Thoracic aorta (tissue), 2 donors: ENCODE measurements at places on chromosomes 6 and 20. TPM values are rescaled to one million over a fixed set of nuclear protein-coding genes. Genes with fewer than 3 reads are reported as not detected.

SNAP25 gene
- total RNA-seq: 1.3 TPM

DNA sequence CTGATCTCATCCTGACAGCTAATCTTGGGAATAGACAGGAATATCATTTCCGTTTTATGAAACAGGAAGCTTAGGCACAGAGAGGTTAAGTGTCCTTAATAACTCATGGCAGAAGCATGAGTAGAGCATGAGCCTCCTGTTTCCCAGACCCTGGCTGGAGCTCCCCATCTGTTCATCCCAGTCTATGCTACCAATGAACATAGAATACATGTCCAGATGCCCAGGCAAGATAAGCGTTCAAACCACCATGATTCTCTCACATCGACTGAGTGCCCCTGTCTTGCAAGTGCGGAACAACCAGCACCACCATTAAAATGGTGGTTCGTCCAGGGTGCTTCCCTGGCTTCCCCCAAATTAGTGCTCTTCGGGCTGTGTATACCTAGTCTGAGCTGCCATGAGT is 217.1 kb downstream of the FARS2 start:
- no peaks in the 10 kb centered on the region for H3K36me3 ChIP-seq
- no peak overlapping the region for H3K4me3 ChIP-seq
- no peaks in the 10 kb centered on the region for H3K4me1 ChIP-seq
- H3K27ac ChIP-seq: no peak overlapping the region
- no peak for DNase-seq

EPPIN gene
- total RNA-seq: not detected

GRCh38 chr6:148873868-148874267 is 127.0 kb downstream of the UST start:
- peaks cover 2% of the 10 kb centered on the region for H3K4me1 ChIP-seq
- no peaks in the 10 kb centered on the region for H3K27me3 ChIP-seq
- H3K27ac ChIP-seq: no peak overlapping the region
- H3K4me3 ChIP-seq: no peak overlapping the region
- no peak for DNase-seq

DNA sequence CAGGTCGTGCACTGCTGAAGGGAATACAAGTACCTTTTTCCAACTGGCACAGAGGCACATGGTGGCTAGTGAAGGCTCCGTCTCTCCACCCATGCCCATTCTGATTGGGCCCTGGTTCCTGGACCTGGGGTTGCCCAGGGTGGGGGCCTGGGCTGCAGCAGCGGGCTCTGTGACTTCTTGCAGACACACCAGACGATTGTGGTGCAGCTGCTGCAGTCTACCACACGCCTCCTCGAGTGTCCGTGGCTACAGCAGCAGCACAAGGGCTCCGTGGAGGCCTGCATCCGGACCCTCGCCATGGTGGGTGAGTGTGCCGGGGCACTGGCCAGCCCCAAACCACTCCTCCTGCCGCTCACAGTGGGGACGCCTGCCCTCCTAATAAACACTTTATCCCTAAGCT is 29.2 kb downstream of the UQCC2 start:
- H3K4me1 ChIP-seq: no peaks in the 10 kb centered on the region
- no peaks in the 10 kb centered on the region for H3K36me3 ChIP-seq
- H3K27ac ChIP-seq: no peak overlapping the region

- H3K27me3 ChIP-seq: no peaks in the 10 kb centered on the region
- no peak overlapping the region for H3K4me3 ChIP-seq
- H3K4me1 ChIP-seq: no peaks in the 10 kb centered on the region
- DNase-seq: no peak
- no peak overlapping the region for H3K27ac ChIP-seq
These were observed 200.7 kb upstream of the ECI2 start for GRCh38 chr6:4336084-4336483.

MRPL18 gene
- 46.2 TPM for total RNA-seq

DNA sequence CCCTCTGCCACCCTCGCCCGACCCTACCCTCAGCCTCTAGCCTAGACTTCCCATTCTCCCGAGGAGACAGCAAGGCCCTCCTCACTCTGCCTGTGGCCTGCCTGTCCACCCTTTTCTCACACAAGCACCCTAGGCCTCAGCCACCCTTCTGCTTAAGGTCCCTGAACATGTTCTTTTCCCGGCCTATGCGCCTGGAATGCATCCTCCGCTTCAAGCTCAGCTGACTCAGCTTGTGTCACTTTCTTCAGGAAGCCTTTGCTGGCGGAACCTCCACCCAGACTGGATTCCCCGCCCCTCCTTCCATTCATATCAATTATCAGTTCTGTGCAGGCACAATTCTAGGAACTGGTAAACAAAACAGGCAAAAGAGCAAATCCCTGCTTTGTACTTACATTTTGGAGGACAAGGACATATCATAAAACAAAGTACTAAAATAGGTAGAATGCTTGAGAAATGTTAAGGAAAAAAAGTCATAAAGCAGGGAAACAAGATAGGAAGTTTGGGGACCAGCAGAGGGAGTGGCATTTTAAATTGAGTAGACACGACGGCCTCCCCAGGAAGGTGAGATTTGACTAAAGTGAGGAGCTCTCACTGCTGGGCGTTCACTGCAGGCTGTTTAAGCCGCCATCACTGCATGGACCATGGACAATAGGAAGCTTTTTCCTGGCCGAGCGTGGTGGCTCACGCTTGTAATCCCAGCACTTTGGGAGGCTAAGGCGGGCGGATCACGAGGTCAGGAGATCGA is 17.9 kb upstream of the SNHG17 start:
- no peak for DNase-seq
- H3K36me3 ChIP-seq: peaks cover 12% of the 10 kb centered on the region
- H3K4me3 ChIP-seq: no peak overlapping the region
- H3K4me1 ChIP-seq: no peaks in the 10 kb centered on the region

DNA sequence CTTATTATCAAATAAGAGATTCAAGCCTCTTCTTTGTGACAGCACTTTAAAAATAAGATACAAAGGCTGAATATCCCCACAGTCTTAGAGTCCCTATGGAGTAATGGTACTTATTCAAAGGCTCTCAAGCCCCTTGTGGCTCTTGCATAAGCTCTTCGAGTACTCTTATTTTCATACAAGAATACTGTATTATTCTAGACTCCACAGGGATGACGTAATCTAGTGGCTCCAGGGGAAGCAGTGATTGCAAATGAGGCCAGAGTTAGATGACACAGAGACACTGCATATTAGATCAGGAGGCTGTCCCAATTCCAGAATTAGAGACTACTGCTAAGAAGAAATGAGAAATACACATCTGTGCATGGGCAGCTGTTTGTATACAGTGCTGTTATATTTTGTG is 1195.9 kb upstream of the MAP3K7 start:
- H3K4me3 ChIP-seq: no peak overlapping the region
- no peaks in the 10 kb centered on the region for H3K27me3 ChIP-seq
- H3K36me3 ChIP-seq: no peaks in the 10 kb centered on the region
- H3K4me1 ChIP-seq: no peaks in the 10 kb centered on the region
- DNase-seq: no peak

DNA sequence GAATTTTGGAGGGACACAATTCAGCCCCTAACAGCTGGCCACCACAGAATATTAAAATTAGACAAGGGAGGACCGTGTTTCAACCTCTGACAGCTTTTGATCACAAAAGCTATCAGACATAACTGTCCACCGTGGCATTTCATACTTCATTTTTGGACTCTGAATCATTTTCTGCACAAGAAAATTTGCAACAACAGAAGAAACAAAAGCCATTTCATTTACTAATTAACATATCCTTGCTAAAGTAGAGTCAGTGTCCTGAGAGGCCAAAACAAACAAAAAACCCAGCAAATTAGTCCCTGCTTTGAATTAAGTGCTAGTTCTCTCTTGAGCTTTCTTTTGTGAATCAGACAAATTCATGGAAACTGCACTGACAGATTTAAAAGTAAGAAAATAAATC is 17.6 kb upstream of the COL12A1 start:
- no peak overlapping the region for H3K27ac ChIP-seq
- H3K36me3 ChIP-seq: no peaks in the 10 kb centered on the region
- no peaks in the 10 kb centered on the region for H3K27me3 ChIP-seq
